ENCODE measurements at places on chromosomes 4 and X.

DNA sequence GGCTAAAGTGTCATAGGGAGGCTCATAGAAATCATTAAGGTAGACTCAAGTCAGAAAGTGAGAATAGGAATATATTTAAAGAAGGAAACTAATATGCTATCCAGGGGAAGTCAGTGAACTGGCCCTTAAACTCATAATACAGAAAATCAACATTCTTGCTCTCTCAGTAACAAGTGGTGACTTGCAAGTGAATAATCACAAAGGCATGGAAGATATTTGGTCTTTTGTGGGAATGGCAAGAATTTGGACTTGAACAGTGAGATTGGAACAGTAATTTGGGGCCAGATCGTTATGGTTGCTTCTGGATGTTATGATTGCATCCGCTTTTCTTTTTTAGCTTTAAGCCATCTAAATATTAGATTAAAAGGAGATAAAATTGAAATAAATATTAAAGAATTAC lies 103.8 kb downstream of the TBC1D19 start:
- peak; percentile 57 for DNase-seq

DNA sequence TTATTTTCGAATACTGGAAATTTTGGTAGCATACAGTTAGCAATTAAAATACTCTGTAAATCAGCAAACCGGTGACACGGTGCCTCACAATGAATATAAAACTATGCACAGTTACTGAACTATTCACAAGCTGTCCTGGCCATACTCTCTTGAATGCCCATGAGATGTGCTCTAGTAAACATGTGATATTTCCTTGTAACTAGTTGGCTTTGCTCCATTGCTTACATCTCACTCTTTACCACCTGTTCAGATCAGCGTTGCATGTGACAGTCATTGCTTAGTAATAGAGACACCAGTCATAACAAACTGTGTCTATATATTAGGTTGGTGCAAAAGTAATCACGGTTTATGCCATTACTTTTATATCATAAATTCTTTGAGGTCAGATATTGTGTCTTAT lies 897.9 kb upstream of the FTHL17 start:
- no peak for DNase-seq

DNA sequence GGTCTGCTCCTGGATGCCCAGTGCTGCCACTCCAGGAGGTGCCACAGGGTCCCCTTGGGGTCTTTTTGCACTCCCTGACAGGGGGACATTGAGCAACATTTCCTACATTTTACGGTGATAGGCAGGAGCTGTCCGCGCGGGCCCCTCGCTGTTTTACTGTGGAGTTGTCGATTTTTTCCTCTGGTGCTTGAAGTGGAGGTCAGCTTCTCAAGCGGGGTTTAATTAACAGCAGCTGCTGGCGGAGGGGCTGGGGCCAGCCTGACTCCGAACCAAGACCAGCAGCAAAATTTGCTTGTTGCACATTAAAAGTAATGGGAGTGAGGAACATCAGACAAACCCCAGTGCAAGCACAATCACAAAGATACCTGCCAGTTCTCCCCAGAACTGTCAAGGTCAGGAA lies 13.2 kb upstream of the SH3TC1 start:
- DNase-seq, result peak; percentile 36

- no peak for DNase-seq
Measured at GRCh38 chr4:4417886-4418285, 31.0 kb downstream of the NSG1 start.

- DNase-seq, result no peak
Measured at GRCh38 chr4:24249972-24250371, 334.4 kb downstream of the DHX15 start.

GRCh38 chr4:111066447-111066846 lies 443.6 kb upstream of the PITX2 start:
- DNase-seq, result no peak

DNA sequence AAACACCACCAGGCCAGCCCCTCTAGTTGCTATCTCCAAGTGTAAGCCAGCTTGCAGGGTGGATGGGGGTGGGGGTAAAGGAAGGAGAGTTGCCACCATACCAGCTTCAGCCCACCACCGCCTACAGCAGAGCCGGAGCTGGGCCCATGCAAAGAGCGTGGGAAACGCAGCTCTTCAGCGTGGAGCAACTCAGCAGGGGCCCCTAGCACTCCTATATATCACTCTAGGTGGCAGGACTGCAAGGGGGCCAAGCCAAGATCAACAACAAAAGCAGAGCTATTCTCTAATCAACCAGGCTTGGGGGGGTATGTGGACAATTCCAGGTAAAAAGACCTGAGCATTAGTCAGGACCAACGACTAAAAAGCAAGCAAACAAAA lies 35.5 kb upstream of the IQSEC2 start:
- no peak for DNase-seq

GRCh38 chr4:94636004-94636403 lies 121.8 kb upstream of the BMPR1B start:
- no peak for DNase-seq

GRCh38 chr4:1788254-1788973 lies 4.7 kb upstream of the FGFR3 start:
- DNase-seq, result no peak

DNA sequence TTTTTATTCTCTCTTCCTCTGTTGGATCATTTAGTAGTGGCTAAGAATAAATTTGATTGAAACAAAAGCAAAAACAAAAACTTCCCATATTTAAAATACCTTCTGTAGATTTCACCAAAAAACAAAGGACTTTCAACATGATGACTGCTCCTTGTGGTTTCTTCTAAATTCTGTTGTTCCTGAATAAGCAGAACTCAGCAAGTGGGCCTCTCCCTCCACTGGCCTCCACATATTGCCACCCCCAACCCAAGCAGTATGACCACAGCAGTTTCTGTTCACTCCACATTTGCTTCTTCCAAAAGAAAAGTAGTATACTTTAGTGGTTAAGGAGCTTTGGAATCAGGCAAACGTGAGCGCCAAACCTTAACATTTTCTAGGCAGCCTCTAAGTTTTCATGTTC lies 114.7 kb downstream of the COX18 start:
- DNase-seq, result no peak

- peak; percentile 30 for DNase-seq
Measured at GRCh38 chrX:39907964-39908661, 189.6 kb downstream of the BCOR start.

DNA sequence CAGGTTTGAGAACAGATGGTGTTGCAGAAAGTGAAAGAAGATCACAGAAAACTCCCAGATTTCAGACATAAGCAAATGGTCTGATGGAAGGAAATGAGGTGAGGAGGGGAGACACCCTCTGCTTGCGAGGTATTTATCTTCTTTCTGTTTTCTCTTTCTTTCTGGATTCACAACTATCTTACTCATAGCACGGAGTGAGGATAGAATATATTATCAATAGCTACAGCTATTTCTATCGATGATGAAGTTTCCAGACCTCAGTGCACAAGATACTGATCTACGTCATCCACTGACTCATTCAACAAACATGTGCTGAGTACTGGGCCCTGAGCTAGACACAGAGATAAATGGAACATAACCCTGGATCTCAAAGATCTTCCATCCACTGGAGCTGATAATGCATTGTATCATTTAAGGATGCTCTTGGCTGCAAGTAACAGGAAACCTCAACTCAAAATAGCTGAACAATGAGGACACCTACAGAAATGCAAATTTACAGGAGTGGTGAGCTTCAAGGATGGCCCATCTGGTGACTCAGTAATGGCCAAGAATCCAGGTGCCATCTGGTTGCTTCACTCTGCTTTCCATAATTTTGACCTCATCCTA lies 21.2 kb downstream of the SLC2A9 start:
- no peak for DNase-seq

DNA sequence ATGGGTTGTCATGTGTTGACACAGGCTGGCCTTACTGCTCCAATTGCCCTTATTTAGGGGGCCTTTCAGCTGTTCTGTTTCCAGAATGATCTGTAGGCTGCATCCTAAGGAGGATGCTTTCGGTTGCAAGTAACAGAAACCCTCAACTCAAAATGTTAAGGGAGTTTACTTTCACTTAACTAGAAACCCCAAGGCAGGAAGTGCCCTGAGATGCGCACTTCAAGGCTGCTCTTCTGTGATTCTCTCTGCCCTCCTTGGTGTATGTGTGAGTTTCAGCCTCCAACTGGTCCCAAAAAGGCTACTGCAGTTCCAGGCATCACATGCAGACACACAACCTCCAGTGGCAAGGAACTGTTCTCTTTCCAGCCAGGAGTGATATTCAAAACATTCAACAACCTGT lies 97.3 kb upstream of the ATP6AP2 start:
- DNase-seq, result no peak

DNA sequence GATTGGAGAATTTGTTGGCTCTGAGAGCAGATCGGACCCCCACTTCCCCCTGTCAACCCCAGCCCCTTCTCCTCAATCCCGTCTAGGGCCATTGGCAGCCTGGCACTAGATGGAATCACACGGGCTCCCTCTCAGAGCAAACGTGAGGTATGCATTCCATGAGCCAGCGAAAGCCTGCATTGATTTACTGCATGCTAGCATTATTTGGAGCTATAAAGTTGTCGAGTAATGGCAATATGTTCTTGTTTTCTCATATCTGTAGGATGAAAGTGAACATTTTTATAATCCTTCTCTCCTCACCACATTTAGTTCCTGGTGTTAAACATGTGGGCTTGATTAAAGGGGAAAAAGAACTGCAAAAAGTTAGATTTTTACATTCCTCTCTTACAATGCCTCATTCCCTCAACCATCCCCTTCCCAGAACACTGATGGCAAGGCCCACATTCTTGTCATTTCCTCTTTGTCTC lies 159.2 kb downstream of the SPRY1 start:
- peak; percentile 20 for DNase-seq

DNA sequence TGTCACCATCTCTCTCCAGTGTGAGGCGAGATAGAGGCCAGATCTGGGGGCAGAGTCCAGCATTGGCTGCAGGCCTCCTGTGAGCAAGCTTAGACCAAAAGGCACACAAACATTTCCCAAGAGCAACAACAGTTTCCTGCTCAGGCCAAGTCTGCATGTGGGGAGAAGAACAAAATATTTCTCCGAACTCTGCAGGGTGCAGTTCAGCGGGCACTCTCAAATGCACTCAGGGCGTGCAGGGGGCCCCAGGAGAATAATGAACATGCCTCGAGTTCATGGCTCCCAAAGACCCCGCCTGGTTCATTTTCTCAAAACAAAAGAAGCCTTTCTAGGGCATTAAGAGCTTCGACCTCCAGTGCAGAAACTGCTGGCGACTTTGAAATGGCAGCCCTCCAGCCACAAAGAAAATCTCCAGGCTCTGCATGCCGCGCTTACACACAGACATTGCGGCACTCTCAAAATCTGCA lies 57.8 kb upstream of the HELT start:
- no peak for DNase-seq
